Retina (tissue), 1 donor: ENCODE measurements at places on chromosomes 5 and 9.

GRCh38 chr9:72947984-72948465 is 4.8 kb downstream of the ALDH1A1 start:
- DNase-seq = no peak

DNA sequence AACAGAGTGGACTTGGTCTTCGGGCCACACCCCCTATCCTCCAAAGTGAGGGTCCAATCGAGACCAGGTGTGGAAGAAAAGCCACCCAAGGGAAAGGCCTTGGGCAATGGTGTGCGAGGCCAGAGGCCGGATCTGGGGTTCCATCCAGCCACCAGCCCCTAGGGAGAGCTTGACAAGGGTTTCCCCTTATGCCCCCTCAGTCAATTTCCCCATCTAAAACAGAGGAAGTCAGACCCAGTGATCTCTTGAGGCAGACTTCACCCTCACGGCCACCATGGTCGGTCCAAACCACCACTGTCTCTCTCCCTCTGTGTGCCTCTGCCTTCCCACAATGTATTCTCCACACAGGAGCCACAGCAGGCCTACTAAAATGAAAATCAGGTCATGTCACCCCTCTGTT is 82.9 kb downstream of the C5orf15 start:
- no peak for DNase-seq

- peak; percentile 93 for DNase-seq
Measured at GRCh38 chr5:150656191-150657132, 4.6 kb upstream of the MYOZ3 start.

GRCh38 chr9:74458832-74459231 is 38.3 kb upstream of the RORB start:
- DNase-seq = no peak

- DNase-seq = no peak
Measured at GRCh38 chr5:54220230-54221040, 89.9 kb downstream of the ARL15 start.

GRCh38 chr9:86822006-86822801 is 125.1 kb downstream of the GAS1 start:
- DNase-seq = no peak

GRCh38 chr5:59768152-59769040 is 125.1 kb downstream of the PDE4D start:
- DNase-seq = peak; percentile 87

DNA sequence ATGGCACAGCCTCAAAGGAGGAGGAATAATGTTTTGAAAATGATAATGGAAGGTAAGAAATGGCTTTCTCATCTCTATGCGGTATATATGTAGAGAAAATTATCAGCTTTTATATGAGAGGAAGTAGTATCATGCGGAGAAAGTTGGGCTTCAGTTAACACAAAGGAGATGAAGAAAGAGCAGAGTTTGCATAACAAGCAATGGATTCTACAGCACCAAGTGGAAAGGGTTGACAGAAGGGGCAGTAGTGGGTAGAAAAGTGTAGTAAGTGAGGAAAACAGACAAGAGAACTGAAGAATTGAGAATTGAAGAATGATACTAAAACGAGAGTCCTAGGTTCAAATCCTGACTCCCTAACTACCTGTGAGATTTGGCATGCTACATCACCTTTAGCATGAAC is 51.0 kb downstream of the GNG10 start:
- no peak for DNase-seq

DNA sequence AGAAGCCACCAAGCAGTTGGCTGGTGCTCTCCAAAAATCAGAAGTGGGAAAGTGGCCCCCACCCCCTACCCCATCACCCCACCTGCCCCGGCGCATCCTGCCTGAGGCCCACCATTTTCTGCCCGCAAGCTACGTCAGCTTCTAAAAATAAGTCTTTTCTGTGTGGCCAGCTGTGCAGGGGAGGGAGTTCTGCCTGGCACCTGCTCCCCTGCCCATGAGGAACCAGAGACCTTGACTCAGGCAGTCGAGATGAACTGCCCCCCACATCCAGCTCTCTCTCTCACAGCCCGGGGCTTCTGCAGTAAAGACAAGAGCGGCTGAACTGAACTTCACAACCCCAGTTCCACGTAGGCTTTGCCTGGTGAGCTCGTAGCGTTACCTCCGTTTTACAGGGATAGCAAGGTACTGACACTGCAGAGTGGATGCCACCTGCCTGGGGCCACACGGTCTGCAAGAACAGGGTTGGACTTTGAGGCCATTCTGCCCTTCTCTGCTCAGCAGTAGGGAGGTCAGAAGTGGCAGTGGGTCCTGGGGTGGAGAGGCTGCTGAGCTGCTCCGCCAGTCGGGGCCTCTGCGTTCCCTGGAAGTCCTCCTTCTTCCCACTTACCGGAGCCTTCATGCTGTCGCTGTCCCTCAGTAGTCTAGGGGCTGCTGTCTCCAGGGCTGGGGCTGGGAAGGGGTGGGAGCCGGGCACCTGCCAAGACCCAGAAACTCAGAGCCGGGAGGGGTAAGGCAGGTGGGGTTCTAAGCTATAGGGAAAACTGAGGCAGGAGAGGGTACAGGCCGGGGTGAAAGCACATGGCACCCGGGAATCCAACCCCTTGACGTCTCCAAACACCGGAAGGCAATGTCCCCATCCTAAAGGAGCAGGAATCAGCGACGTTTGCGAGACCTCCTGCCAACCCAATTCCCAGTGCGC is 781 bp downstream of the ST6GALNAC4 start:
- DNase-seq = no peak

DNA sequence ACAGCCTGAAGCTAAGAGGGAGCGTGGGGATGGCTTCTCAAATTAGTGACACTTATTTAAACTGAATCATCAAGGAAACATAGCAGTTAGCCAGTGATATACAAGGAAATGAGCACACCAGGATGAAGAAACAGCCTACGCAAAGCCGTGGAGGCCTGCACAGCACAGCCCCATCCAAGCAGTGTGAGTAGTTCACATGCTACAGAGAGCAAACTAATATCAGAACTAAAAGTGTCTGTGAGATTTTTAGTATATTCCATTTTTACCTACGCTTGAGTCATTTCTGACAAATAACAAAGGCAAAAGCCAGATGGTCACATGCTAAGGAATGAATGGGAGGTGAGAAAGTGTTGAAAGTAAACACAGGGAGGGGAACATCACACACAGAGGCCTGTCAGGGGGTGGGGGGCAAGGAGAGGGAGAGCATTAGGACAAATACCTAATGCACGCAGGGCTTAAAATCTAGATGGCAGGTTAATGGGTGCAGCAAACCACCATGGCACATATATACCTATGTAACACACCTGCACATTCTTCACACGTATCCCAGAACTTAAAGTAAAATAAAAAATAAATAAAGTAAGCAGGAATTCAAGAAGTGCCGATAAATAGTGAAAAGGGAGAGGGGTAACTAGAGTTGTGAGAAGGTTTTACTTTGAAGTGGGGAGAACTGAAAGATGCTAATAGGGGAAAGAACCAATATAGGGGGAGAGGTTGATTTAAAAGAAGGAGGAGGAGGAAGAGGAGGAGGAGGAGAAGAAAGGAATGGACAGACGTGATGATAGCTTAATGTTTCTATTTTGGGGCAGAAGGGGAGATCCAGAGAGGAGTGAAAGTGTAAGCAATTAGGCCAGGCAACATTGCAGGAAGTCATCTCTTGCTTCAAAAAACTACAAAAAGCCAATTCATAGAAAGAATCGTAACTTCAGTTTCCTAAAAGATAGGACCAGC is 100.9 kb upstream of the PTGER4 start:
- DNase-seq = no peak

- no peak for DNase-seq
Measured at GRCh38 chr5:109028608-109029299, 281.1 kb downstream of the FER start.

GRCh38 chr5:77333451-77334123 is 123.1 kb downstream of the PDE8B start:
- no peak for DNase-seq

DNA sequence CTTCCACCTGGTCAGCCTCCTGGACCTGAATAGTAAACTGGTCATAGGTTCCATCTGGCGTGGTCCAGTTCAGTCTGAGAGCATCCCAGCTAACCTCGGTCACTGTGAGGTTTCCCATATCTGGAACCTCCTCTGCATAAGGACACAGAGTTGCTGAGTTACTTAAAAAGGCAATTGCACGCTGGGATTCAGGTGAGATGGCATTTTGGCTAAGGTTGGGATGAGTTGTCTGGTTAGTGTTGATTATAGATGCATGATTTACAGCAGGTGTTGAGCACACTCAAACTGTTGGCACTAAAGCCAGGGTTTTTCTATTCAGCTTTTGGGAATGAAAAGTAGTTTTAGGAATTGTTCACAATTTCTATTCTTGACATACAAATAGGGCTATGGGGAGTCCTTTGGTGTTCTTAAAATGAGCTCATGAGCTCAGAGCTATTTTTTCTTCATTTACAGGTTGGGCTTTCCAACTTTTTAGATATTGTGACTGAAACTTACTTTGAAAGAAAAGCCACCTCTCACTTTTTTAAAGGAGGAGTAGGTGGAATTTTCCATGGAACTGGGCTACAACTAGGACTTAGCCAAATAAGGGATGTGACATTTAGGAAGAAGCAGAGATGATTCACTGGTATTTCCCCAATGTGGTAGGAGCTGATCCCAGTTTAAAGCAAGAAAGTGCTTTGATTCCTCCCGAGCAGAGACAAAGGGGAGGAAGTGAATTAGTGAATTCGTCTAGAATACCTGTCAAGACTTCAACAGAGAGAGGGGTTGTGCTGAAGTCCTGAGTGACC is 54.7 kb downstream of the TNC start:
- no peak for DNase-seq

GRCh38 chr9:88420227-88420626 is 32.0 kb downstream of the SPIN1 start:
- no peak for DNase-seq

DNA sequence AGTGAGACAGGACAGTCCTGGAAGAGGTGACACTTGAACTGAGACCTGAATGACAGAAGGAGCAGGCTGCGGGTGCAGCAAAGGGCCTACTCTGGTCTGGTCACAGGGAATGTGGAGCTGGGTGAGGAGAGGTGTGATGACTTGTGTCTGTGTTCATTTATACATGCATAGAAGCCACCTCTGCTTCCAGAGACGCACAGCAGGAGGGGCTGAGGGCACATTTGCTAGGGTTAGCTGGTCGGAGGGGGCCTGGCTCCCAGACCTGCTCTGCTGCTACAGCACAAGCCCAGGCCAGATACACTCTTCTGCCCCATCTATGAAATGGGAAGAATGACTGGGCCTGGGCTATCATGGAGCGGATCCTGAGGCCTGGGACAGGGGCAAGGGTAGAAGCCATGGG is 15.6 kb downstream of the UNC5A start:
- DNase-seq = no peak

DNA sequence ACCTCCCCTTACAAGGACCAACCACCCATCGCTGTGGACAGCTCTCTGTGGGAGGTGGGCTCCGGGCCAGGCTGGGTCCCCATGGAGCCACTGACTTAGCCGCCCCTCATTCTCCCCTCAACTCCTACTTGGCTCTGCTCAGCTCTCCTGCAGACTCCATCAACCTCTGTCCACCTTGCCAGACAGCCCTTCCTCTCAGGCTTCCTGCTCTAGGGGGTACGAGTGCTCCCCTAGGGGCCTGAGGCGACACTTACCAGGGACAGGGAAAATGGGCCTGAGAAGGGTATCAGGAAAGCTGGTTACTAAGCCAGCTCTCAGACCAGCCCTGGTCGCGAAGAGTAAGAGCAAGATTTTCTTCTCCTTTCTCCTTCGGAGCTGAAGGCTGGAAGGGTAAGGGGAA is 43.9 kb downstream of the SHB start:
- DNase-seq = no peak

- no peak for DNase-seq
Measured at GRCh38 chr5:5523066-5523505, 100.6 kb downstream of the ICE1 start.

DNA sequence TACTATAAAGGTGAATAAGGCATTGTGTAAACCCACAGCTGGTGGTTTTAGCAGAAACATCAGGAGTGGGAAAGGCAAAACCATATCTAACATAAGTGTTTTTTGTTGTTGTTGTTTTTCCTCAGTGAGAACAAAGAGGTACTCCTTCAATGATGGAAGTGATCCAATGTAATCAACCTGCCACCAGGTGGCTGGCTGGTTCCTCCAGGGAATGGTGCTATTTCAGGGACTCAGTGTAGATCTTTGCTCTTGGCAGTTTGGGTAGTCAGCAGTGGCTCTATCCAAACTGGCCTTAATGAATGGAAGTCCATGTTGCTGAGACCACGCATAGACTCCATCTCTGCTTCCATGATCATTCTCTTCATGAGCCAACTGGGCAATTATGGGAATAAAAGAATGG is 10.8 kb downstream of the DMRTA1 start:
- DNase-seq = no peak

GRCh38 chr5:173858021-173858669 is 30.0 kb upstream of the CPEB4 start:
- DNase-seq = no peak

DNA sequence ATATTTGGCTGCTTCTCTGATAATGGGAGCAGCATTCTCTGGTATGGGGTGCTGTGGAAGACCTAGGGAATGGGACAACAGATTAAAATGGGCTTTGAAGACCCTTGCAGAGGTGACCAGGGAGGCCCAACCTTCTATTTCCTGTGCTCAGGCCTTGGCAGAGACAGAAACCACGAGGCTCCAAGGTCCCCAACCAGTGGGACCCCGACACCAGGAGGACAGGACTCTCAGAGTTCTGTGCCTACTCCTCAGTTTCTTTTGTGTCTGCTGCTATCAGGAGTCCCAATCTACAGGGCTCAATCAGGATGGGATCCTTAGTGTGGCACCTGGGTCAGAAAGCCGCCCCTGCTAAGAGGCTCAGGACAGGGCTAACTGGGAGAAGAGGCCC is 29.3 kb downstream of the CSF2 start:
- DNase-seq = no peak

DNA sequence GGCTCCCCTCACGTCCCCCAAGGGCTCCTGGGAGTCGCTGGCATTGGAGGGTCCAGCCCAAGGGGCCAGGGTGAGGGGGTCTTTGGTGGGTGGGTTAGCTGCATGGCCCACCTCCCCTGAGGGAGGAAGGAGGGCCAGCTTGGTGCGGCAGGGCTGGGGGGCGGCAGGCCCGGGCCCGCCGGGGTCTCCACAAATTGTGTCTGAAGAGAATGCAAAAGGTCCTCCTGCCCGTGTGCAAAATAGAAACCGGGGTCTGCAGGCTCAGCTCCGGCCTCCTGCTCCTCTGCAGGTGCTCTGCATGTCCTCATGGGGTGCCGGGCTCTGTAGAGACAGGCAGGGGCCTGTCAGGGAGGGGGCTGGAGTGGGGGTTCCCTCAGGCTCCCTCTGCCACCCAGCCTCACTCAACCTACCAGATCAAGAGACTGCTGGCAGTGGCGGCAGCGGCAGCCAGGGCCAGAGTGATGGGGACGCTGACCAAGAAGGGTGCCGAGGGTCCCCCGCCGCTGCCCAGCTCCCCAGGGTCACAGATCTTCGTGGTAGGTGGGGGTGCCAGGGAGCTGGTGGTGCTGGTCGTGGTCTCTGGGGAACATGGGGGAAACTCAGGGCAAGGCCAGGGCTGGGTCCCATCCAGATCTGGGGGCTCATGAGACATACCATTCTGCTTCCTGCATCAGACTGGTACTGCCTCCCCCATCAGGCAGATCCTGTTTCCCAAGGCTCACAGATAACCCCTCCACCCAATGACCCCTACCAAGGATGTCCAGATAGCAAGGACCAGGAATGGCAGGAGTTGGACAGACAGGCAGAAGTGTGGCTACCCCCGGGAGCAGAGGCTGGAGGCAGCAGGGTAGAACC is 29.2 kb upstream of the ENHO start:
- no peak for DNase-seq

GRCh38 chr9:136995772-136996311 is 526 bp downstream of the CLIC3 start:
- DNase-seq = no peak
